ENCODE measurements at places on chromosomes 2 and 18.

- DNase-seq = peak; percentile 22
Measured at GRCh38 chr2:144323946-144324345, 196.0 kb downstream of the ZEB2 start.

DNA sequence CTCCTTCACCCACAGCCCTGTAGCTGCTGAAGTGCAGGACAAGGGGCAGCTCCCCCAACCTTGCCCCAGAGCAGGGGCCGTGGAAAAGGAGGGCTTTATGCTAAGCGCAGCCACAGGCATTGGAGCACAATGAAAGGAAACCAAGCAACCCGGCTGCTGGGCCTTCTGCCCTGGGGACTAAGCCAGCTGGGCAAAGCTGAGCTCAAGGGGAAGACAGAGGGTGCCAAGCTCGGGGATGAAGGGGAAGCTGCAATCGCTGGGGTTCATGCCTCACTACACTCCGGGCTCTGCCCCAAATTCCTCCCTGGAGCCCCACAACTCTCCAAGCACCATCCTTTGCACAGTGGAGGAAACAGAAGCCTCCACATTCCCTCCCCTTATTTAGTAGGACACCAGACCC, 12.4 kb downstream of the SFXN5 start:
- DNase-seq = no peak

- no peak for DNase-seq
Measured at GRCh38 chr2:119694470-119694844, 15.5 kb downstream of the TMEM177 start.

GRCh38 chr2:219369447-219369861, 18.3 kb downstream of the DNPEP start:
- no peak for DNase-seq

GRCh38 chr2:179562330-179562885, 297.8 kb upstream of the SESTD1 start:
- no peak for DNase-seq

- DNase-seq = peak; percentile 29
Measured at GRCh38 chr2:85840091-85840490, 48.7 kb downstream of the ST3GAL5 start.

DNA sequence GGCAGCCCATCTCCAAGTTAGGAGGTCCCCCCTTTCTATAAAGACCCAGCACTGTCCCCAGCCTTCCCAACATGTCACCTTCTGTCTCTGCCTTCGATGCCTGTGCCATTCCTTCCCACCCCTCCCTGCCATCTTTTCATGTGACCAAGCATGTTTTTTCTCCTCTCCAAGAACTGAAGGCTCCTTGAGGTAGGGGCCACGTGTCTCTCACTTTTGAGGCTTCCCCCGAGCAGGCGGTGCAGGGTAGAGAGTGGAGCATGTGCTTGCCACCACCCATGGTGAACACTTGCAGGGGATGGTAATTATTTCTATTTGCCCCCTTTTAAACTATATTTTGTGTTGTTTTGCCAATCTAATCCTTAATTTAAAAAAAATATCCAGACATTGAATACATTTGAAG, 168.4 kb downstream of the ACKR3 start:
- no peak for DNase-seq

DNA sequence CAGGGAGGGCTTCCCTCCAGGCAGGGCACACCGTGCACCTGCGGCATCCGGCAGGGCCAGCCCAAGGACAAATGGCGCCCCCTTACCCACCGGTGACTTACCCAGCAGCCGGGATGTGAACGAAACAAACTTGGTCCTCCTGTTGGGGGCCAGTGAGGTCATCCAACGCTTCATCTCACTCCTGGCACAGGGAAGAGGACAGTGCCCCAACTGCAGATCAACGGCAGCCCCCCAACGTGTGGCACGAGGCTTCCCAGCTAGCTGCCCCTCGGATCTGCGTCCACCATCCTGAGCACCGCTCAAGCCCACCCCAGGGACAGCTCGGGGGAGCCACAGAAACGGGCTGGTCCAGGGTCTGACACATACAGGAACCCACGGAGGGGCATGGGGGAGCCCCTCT, 12.0 kb downstream of the SNORC start:
- DNase-seq = no peak

All from CD4-positive, CD25-positive, alpha-beta regulatory T cell (primary cell).